Esophagus mucosa (tissue), 1 donor: ENCODE measurements at places on chromosomes 11 and 22. TPM values are rescaled to one million over a fixed set of nuclear protein-coding genes. Genes with fewer than 3 reads are reported as not detected.

- ATAC-seq: peak; percentile 82
Measured at GRCh38 chr22:22060200-22061084, 77.9 kb upstream of the TOP3B start.

- no peak for ATAC-seq
Measured at GRCh38 chr11:101482556-101483124, 101.2 kb downstream of the TRPC6 start.

- ATAC-seq: peak; percentile 38
Measured at GRCh38 chr22:25148149-25148691, 51.4 kb upstream of the CRYBB3 start.

DNA sequence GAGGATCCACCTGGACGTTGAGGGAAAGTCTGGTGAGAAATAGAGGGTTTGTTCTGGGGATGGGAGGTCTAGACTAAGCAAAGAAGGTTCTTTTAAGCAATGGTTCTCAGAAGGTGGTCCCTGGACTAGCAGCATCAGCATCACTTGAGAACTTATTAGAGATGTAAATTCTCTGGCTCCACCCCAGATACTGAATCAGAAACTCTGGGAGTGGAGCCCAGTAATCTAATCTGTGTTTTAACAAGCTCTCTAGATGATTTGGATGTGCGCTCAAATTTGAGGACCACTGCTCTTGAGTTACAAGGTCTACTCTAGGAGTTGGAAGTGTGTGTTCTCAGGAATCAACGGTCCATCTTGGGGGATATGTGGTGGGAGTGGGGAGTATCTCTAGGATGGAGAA is 3.3 kb upstream of the ABCG4 start:
- no peak for ATAC-seq

DNA sequence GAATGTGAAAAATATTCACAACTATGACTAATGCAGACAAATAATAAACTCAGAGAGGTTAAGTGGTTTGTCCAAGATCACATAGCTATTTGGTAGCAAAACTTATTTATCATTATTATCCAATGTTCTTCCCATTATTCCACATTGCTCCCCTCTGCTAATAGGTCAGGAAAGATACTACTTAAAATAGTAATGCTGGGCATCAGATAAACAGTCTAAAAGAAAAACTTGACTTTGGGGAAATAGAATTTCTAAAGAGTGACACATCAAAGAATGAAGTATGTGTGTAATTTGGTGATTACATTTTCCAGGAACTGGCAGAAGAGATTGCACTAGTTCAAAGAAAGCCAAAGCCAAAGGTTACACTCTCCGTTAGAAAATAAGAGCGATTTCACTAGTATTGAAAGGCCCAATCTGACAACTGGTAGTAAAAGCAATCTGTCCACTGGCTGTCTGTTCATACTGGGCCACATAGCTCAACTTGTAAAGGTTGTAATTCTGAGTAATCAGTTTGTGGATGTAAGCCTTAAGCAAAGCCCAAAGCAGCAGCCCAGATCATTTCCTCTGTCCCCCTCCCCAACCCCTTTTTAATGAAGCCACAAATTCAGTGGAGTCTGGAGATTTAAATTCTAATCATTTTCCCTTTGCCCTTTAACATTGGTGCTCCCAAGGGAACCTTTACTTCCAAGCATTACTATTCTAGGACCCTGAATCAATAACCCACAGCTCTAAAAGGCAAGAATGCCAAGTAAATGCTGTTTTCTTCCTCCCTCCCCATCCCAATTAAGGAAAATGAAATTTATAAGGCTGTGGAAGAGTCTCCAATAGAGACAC is 283.5 kb downstream of the TTC28 start:
- ATAC-seq: no peak

- ATAC-seq: no peak
Measured at GRCh38 chr11:96160732-96161306, 182.2 kb downstream of the MAML2 start.

Gene CD3G
- total RNA-seq: 0.76 TPM
